Fibroblast of pulmonary artery (primary cell): ENCODE measurements at places on chromosomes 7 and 10.

GRCh38 chr7:157479326-157479725 lies 142.5 kb downstream of the DNAJB6 start:
- DNase-seq = no peak

- DNase-seq = no peak
Measured at GRCh38 chr7:150936018-150936417, 42.1 kb downstream of the KCNH2 start.

GRCh38 chr7:156073366-156074052 lies 261.2 kb upstream of the SHH start:
- no peak for DNase-seq

DNA sequence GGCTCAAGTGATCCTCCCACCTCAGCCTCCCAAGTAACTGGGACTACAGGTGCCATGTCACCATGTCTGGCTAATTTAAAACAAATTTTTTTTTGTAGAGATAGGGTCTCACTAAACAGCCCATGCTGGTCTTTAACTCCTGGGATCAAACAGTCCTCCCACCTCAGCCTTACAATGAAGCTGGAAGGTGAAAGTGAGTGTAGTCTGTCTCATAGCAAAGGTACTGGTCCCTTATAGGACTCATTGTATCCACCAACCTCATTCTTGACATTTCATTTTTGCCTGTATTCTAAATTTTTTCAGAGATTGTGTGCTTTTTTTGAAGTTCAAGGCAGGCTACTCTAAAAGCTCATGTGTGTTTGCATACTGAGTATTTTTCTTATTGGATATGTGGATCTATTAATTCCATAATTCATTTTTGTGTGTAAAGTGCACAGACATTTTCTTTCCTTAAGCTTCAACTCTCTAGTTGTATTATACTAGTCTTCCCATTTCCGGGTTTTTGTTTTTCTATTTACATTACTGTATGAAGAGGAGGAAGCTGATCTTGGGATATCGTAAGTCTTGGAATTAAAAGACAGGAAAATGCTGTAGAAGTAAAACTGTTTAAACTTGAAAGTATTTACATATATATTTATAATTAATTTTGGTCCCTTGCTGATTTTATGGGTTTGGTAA lies 13.3 kb downstream of the KMT2E start:
- DNase-seq = no peak

- no peak for DNase-seq
Measured at GRCh38 chr10:11482306-11482705, 129.1 kb downstream of the USP6NL start.

- peak; percentile 22 for DNase-seq
Measured at GRCh38 chr7:131250331-131250730, 77.3 kb upstream of the MKLN1 start.

- no peak for DNase-seq
Measured at GRCh38 chr7:143243111-143243510, 20.1 kb upstream of the GSTK1 start.

- DNase-seq = no peak
Measured at GRCh38 chr10:130461631-130462030, 325.4 kb downstream of the GLRX3 start.

DNA sequence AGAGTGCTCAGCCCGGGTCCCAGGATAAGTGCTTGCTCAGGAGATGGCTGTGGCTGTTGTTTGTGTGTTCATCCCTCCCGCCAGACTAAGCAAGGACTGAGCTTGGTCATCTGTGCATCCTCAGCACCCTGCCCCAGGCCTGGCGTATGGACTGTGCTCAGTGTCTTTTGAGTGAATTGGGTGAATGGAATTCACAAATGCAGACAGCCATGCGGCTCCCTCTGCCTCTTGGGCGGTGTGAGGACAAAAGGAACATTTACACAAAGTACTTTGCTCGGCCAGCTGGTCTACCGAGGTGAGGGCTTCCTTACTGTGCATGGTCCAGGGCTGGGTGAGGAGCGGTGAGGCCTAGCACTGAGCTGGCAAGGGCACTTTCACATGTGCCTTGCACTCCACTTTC lies 120.2 kb downstream of the CDH23 start:
- DNase-seq = no peak

- peak; percentile 4 for DNase-seq
Measured at GRCh38 chr7:136957391-136957790, 88.9 kb downstream of the CHRM2 start.

- peak; percentile 9 for DNase-seq
Measured at GRCh38 chr10:64508029-64508661, 986.9 kb downstream of the REEP3 start.
